ENCODE measurements at places on chromosomes 16 and 17.

DNA sequence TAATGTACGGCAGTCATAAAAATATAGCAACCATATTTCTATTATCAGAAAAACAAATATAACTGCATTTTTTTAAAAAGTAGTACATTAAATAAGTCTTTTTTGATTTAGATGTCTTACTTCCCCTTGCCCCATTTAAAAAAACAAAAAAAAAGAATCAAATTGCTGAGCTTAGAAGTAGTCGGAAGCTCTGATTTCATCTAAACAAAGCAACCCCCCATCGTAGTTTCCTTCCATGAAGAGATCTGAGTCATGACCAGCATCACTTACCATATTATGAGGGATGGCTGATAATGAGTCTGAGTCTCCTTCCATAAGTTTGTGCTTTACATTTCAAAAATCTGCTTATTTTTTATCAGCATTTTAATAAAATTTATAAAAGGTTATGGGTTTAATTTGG is 86.2 kb downstream of the ITFG1 start:
- no peak for DNase-seq

GRCh38 chr16:11076259-11077018 is 132.1 kb downstream of the CLEC16A start:
- DNase-seq = no peak

DNA sequence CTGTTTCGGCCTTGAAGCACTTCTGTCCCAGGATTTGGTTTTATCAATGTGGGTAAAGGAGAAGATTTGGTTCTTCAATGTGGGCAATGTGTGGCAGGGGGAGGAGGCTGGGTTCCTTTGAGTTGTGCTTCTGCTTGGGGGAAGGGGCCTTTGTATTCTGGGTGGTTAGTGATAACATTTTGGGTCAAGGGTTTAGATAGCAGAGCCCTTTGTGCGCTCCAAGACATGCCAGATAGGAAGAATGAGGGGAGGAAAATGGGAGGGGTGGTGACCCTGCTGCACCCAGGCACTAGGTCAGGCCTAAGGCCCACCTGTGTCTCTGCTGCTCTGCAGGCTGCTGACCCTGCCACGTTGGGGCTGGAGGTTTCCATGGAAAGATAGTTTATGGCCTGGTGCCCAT is 40.0 kb upstream of the CDC42EP4 start:
- DNase-seq = no peak

- no peak for DNase-seq
Observed at GRCh38 chr17:82062076-82062983, 3.3 kb downstream of the DUS1L start.

- DNase-seq = no peak
Observed at GRCh38 chr16:19118938-19119431, 5.2 kb downstream of the ITPRIPL2 start.

Measured in T-helper 1 cell (primary cell).